ENCODE measurements at places on chromosomes 5 and 9.
A peak's percentile ranks its signal among the peaks of the same experiment; 100 is the strongest.

GRCh38 chr5:141881886-141882285 lies 3.7 kb upstream of the PCDH1 start:
- DNase-seq, result no peak

GRCh38 chr9:127828262-127829031 lies 25.8 kb downstream of the FPGS start:
- peak; percentile 70 for DNase-seq

GRCh38 chr5:80184235-80185023 lies 71.4 kb downstream of the SERINC5 start:
- DNase-seq, result no peak

- no peak for DNase-seq
Measured at GRCh38 chr5:80195837-80196400, 59.9 kb downstream of the SERINC5 start.

DNA sequence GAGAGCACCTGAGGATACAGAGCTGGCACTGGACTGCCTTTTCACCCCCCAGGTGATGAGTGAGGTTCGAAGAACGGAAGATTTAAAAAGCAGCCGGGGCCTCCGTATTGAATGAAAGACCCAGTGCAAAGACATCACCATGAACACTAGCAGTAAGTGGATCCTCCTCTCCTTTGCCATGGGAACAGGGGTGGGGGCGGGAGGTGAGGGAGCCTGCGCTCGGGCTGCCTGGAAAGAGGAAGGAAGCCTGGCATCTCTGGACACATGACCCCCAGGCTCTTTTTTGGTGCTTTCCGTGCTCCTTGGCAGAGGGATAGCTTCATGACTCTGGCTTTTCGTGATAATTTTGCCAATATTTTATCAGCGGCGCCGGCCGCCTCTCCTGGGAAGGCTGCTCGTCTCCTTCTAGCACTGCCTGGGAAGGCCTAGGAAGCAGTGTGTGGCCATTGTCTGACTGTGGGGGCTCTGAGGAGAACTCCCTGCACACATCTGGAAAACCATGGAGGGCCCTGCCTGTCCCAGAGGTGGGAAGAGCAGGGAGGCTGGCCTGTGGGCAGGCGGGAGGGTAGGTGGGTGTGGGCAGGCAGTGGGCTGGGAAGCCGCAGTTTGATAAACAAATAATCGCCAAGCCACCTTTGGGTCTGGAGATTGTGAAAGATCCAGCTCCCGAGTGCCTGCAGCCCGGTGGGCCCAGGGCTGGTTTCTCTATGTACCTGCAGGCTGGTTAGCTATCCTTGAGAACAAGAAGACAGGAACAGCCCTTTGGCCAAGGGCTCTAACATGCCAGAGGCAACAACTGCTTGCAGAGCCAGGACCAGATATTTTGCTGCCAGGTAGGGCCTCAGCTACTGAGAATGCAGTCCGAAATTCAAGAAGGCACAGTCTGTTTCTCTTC lies 911 bp downstream of the ABLIM3 start:
- peak; percentile 58 for DNase-seq

- no peak for DNase-seq
Measured at GRCh38 chr9:121672986-121673385, 21.6 kb downstream of the DAB2IP start.

- DNase-seq, result no peak
Measured at GRCh38 chr9:127955294-127956015, 17.8 kb upstream of the DPM2 start.

GRCh38 chr9:94528886-94529285 lies 26.0 kb upstream of the PCAT7 start:
- DNase-seq, result no peak

Measured in choroid plexus epithelial cell (primary cell).